Left kidney (tissue), 8 donors: ENCODE measurements at places on chromosomes 7 and 10. TPM values are rescaled to one million over a fixed set of nuclear protein-coding genes. Genes with fewer than 3 reads are reported as not detected.

The PLXDC2 gene
- 32.9 TPM for polyA plus RNA-seq

The GNAI1 gene
- polyA plus RNA-seq = 112 TPM

DNA sequence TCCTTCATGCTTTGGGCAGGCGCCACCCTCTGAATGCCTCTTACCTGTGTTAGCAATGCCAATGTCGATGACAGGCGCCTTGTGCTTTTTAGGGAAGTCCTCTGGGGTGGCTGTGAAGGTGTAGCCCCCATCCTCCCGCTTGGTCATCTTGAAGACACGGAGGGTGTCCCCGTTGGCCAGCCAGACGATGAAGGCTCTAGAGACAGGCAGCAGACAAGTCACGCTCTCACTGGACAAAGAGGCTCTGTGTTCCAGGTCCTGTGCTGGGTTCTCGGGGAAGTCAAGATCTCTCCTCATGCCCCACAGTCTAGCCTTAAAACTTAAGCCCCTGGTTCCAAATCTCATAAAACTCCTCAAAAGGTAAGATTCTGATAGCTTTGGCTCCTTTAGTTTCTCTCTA lies 5.1 kb downstream of the TBL2 start:
- no peak for DNase-seq

DNA sequence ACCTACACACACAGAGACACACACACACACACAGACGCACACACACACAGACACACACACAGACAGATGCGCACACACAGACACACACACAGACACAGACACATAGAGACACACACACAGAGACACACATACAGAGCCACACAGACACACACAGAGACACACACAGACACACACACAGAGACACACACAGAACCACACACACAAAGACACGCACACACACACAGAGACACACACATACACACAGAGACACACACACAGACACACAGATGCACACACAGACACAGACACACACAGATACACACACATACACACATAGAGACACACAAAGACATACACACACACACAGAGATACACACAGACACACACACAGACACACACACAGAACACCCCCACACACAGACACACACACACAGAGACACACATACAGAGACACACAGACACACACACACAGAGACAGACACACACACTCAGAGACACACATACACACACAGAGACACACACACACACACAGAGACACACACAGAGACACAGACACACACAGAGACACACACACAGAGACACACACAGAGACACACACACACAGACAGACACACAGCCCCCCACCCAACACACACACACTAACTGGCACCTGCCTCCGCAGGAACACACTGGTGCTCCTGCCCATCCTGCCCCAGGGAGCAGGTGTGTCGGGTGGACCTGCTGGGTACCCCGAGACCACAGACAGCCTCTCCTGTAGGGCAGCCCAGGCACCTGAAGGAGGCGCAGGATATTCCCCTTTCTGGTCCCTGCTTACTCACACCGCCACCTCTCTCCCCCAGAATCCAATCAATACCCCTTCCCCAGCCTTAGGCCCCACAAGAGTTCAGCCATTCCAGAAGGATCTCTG lies 5.4 kb upstream of the FZD9 start:
- DNase-seq = no peak

DNA sequence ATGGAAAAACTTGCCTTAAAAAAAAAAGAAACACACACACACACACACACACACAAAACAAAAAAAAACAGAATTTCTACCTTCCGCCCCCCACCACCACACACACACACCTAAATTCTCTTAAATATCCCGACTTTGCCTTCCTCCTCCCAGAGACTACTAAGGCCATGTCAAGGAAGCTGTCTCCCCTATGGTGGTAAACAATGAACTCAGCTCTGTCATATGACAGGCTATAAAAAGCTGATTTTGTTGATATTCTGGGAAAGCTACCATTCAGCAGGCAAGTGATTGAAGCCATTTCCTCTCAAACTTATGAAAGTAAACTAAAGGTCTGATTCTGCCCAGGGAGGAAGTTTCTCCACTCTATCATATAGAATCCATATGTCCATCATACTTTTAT lies 471.0 kb downstream of the GFRA1 start:
- DNase-seq = no peak

DNA sequence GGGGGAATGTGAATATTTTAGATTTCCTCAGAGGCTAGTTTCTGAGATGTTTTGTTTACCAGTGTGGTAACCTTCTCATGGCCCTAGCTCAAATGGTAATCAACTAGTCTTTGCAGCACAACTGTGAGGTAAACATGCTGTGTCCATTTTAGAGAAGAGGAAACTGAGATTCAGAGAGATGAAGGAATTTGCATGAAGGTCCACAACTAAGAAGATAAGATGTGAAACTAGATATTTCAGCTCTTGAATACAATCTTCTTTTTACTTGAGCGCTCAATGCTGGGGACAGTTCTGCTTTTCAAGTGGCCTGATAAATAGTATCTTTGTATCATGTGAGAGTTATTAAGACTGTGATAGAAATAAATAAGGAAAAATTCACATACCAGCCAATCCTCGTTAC lies 245.4 kb downstream of the AUTS2 start:
- no peak for DNase-seq

DNA sequence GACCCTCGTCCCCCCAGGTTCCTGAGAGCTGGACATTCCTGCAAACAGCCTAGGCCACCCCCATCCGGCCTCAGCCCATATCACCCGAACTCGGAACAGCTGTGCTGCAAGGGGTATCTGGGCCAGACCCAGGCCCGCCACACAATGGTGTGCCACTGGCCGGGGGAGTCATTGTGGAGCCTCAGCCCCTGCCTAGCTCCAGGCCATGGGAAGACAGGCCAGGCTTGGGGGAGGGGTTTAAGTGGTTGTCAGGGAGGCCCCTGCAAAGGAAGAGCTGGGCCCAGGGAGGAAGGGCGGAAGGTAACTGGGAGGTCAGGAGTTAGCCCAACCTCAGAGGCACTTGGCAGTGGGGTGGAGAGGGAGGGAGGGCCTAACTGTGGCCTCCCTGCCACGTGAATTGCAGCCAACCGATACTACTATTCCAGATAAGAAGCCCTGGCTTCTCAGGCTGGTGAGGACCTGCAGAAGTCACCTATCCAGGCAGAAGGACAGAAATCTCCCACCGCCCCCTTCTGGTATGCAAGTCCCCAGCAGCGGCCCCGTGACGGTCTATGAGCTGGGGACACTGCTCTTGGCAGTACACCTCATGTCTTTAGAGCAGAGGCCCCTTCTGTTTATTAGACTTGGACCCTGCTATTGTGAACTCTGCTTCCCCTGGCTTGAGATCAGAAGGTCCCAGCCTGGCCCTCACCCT lies 26.8 kb downstream of the VSIR start:
- no peak for DNase-seq

- no peak for DNase-seq
Observed at GRCh38 chr7:131949659-131950058, 393.2 kb upstream of the PODXL start.

GRCh38 chr10:18400201-18400905 lies 251.0 kb downstream of the NSUN6 start:
- DNase-seq = peak; percentile 45

DNA sequence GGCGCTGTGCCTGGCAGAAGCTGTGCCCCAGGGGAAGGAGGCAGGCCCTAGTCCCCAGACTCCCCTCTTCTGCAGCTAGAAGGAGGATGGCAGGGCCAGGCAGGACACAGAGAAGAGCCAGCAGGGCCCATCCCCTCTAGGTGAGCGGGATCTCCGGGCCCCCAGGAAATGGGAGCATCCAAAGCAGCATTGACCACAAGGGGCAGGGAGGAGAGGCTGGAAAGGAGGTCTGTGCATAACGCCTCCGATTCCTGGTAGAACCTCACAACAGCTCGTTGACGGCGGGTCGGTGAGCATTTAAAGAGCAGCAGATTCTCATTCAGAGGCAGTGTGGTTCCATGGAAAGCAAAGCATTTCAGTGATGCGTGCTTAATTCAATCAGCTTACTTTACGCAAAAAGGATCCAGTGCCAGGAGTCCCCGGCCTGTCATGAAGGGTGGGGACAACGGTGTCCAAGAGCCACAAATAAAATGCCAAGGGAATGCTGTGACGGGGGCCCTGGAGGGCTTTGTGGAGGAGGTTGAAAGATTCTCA lies 41.0 kb downstream of the CLRN3 start:
- DNase-seq = no peak
